Spinal cord (tissue), 10 donors: ENCODE measurements at places on chromosomes 5 and 9.

DNA sequence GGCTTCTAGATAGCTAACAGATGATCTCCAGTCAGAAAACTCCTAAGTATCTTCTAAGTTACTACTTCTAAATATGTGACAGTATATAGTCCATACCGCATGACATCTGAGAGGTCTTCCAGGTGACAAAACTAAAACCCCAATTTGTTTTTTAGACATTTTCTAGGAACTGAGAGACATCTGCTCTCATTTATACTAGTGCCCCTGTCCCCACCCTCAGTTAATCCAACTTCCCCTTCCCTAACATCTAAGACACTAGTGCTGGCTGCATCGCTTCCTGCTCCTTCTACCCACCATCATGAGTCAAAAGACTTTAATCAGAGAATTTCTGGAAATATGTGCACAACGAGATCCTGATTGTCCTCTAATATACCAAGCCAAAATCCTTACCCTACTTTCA, 37.9 kb downstream of the FBXW11 start:
- no peak for DNase-seq

DNA sequence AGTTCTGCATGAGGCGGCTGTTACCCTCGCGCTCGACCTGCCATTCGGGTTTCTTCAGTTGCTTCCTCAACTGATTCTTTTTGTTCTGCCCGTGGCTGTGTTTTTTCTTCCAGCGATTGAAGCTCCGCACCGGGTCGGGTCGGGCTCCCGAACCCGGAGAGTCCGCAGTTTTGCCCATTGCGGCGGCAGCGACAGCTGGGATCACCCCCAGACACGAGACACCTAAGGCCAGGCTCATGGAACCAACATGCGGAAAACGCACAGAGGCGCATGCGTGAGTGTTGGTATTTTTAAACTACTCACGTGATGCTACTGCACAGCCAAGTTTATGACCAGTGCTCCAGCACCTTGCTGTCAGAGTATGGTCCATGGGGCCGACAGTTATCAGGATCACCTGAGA, 100.0 kb downstream of the SPATA31D1 start:
- no peak for DNase-seq

GRCh38 chr9:121783521-121784507, 132.4 kb downstream of the DAB2IP start:
- peak; percentile 85 for DNase-seq

DNA sequence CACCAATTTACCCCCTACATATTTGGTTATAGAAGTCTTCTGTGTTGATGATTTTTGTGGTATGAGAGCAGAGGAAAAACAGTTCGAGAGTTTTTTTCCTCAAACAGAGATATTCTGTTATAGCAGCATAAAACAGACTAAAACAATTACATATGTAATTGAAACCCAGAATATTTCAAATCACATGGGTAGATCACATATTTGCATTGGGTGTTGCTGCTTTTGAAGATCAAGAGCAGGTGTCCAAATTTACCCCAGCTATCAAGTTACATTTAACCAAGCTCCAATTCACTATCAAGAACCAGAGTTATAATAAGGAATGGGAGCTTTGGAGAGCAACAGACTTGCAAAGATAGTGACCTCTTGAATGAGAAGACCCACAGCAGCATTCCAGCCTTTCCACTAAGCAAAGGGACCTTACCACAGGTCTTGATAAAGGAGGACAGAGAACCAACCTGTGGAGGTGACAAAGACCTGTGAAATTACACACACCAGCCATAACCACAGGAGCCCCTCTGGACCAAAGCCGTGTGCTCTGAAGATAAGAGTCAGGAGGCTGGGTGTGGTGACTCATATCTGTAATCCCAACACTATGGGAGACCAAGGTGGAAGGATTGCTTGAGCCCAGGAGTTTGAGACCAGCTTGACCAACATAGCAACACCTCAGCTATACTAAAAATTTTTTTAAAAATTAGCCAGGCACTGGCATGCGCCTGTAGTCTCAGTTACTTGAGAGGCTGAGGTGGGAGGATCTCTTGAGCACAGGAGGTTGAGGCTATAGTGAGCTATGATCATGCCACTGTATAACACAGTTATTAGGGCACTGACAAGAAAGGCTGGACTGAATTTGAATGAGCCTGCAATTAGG, 4.0 kb upstream of the CCL28 start:
- no peak for DNase-seq

GRCh38 chr5:175859916-175860315, 11.5 kb upstream of the CPLX2 start:
- no peak for DNase-seq
